Esophagus squamous epithelium (tissue), 5 donors: ENCODE measurements at places on chromosomes 2 and 18.

DNA sequence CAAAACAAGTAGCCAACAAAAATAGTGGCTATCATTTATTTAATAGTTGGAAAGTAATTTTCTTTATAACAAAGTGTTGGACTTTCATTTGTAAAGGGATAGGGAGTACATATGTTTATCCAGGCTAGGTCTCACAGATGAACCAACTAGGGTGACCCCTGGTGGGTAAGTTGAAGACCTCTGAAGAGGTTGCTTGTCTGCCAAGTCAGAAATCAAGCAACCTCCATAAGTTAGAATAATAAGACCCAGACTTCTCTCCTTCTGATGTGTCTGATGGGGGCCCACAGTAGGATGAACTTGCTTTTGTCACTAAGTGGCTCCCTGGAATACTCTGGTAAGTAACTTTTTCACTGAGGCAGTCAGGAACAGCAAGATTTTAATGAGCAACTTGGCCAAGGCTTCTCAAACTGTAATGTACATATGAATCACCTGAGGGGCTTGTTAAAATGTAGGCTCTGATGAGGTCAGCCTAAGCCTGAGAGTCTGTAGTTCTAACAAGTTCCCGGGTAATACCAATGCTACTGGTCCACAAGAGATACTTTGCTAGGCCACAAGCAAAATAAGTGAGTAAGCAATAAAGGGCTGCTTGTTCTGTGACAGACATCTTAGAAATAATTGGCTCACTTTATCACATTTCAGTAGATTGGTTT is 319.6 kb downstream of the PIK3C3 start:
- DNase-seq = no peak

GRCh38 chr2:86392873-86393518 is 48.2 kb upstream of the KDM3A start:
- no peak for DNase-seq

DNA sequence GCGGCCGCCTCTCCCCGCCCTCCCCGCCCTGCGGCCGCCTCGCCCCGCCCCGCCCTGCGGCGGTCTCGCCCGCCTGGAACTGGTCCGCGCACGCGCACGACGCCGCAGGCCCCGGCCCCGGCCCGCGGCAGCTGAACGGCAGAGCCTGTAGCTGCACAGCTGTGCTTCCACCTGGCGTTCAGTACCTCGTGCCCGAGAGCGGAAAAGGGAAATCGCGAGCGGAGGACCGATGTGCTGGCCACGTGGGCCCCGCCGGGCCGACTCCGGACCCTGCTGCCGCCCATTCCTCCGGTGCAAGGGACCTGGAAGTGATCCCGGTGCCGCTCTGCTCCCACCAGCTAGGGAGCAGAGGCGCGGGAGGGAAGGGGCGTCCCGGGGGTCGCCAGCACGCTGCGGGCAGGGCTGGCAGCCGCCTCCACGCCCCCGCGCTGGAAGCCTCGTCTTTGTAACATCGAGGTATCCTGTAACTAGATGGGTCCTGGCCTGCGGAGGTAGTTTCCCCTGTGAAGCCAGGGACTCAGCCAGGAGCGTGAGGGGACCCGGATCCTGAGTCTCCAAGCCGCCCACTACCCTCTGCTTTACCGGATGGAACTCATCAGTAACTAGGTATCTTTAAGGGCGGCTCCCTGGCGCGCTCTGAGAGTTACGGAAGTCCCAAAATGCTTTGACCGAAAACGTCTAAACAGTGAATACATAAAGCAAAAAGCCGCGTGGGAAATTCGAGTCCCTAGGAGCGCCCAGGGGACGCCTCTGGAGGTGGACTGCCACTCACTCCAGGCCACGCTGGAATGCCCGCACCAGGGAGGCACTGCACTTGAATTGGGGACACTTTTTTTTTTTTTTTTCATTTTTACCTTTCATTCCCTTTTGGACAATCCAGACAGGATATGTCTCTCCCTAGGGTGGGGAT is 704 bp upstream of the ODC1 start:
- peak; percentile 57 for DNase-seq

DNA sequence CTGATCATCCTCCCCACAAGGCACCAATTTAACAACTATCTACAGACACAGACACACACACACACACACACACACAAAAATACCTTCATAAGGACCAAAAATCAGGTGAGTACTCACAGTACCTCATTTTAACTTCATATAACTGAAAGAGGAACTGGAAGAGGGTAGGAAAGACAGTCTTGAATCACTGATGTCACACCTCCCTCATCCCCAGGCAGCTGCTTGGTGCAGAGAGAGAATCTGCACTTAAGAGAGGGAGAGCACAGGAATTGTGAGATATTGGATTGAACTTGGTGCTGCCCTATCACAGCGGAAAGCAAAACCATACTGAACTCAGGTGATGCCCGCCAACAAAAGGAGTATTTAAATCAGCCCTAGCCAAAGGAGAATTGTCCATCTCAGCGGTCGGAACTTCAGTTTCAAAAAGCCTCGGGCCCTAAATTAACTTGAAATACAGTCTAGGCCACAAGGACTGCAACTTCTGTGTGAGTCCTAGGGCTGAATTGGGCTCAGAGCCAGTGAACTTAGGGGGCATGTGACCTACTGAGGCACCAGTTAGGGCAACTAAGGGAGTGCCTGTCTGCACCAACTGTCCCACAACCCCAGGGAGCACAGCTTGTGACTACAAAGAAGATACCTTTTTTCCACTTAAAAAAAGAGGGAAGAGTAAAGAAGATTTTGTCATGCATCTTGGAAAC is 211.1 kb downstream of the LRATD1 start:
- DNase-seq = no peak

- DNase-seq = no peak
Observed at GRCh38 chr18:77590943-77591515, 341.4 kb downstream of the GALR1 start.

DNA sequence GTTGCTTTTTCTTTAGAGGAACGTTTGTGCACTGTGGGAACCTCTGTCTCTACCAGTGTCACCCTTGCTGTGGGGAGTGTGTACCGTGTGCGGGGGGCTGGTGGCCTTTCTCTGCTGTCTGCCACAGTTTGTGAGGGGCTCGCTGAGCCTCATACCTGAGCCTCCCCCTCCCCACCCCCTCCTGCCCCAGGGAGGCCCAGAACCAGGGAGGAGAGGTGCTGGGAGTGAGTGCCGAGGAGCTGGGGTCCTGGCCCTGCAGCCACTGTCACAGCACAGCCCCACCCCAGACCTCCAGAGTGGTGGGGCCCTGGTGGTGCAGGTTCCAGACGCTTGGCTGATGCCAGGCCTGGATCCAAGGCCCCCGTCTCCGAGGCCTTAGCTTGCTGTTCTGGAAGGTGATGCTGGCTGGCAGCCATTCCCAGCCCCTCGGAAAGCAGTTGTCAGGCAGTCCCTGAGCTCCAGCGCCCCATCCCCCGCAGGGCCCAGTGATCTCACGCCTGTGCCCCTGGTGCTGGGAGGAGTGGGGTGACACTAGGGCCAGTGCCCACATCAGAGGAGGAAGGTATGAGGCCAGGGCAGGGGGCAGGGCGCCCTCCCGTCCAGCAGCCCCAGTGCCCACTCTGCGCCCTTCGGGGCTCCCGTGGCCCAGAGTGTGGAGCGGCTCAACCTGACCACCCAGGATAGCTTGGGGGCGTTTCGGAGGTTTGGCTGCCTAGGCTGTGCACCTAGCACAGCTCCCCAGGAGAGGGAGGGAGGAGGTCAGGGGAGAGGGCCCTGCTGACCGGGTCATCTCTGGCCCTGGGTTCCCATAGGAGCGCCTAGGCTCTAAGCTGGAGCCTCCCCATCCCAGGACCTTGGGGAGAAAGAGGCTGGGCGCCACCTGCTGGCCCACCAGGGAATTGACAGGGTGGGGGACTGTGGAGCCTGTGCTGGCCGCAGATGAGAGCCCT is 53.0 kb upstream of the ALPP start:
- no peak for DNase-seq

- no peak for DNase-seq
Observed at GRCh38 chr2:200451511-200451910, 58.4 kb downstream of the KCTD18 start.

DNA sequence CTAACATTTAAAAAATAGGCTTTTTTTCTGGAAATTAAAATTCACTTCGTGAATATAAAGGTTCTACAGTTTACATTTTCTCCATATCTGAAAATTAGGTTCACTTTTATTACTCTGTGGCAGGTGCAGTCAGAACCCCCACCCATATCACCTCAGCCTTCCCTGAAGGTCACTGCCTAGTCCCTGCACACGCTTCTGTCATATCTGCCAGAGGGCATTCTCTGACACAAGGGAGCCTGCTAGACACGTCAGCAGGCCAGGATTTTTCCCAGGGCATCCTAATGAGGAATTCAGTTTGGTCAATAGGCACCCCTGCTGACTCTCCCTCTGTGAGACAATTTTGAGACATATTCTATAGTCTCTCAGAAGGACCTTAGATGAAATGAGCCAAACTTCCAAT is 475.7 kb upstream of the PKDCC start:
- DNase-seq = no peak

DNA sequence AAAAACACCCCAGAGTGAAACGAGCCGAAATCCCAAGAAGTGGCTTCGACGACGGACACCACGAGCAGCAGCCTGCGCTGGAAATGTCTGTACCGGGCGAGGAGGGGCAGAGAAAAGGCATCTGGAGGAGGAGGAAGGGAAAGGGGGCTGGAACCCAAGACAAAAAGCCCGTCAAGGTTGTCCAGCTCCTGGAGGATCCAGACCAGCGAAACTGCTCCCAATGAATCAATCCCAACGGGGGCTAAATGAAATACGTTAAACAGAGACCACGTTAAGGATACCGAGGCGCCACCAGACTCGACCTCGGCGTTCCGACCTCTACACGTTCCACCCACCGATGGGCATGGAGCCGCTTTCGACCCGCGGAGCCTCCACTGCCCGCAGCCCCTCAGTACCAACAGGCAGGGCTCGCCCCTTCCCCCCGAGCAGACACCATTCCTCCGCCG is 400 bp downstream of the CCDC88A start:
- DNase-seq = no peak

DNA sequence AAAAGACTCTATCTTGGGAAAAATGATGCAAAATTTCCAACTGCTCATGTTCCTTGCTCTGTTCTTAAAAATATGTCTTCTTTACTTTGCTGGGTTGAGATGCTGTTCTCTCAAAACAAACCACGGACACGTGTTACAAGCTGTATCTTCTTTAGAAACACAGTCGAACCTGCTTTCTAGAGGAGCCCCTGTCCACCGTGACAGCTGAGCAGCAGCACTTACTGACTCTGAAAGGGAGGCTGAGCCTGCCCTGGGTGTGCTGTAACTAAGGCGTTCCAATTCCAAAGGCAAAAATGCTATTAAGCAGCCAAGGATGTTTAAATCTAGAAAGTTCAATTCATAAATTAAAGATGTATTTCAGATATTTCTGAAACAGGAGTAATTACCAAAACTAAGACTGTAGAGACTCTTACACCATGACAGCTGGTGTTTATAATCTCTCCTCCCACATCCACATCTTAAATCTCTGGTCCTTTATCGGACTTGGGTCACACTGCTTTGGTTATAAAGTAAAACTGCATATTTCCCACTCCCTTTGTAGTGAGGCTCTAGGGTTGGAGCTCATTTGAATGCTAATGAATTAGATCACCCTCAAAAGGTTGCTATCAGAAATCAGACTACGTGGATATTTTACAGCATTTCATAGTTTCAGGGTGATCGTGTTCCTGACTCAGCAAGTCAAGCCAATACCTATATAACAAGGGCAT is 281.2 kb upstream of the LYPD1 start:
- DNase-seq = no peak

DNA sequence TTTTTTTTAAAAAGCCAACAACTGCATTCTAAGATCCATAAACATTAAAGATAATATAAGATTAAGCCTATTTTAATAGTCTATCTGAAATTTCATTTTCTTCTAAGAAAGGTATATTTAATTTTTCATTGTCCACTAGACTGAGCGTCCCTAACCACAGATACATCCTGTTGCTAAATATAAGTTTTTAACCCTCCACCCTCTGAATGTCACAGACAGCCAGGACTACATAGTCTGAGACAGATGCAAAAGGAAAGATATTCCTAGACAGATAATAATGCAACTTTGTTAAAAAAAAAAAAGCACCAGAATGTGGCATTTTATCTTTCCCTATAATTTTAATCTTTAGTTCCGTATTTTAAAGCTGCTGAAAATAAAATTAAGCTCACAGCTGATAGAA is 114.6 kb downstream of the ZEB2 start:
- DNase-seq = no peak

DNA sequence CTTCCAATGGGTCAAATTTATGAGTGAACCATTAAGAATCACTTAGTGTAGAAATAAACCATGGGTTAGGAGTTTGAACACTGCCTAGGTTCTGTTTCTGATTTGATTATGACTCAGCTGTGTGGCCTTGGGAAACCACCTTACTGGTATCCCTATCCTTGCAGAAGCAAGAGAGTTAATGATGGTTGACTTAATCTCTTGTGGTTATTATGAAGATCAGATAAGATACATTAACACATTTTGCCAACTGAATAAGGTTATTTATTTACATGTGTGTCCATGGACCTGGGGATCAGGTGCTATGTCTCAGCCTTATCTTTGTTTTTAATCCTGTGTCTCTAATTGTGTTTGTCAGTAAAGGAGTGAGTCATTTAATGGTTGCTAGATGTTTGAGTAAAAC is 5.4 kb upstream of the KCNJ13 start:
- no peak for DNase-seq

DNA sequence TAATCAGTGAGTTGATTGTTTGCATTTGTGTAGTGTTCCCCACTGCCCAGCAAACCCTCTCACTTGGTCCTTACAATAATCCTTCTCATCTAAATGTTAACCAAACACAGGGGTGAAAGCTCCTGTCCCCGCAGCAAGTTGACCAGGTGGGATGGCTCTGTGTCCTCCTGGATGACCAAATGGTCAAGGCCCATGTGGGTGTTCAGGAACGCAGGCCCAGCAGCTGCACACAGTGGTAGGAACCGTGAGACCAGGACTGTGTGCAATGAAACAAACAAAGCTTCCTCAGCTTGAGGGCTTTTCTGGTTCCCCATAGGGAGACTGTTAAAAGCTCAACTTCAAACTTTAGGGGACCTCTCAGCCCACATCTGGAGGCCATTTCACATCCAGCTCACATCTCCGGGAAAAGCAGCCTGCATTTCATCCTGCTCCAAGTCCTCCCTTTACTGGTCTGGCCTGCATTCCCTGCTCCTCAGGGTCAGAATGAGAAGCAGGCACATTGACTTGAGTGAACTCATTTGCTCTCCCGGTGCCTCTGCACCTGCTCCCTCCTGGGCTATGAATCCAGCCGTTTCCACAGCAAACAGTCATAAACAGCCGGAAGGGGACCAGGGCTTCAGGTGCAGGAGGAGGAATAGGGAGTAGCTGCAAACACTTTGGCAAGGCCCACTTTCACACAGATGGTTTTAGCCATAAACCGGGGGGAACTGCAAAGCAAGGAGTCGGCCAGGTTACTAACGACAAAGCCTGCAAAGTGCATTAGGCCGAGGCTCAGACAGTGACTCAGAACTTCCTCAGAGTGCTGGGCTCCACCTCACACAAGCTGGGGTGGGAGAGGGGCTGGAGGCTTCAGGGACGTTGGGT is 144.7 kb downstream of the CAPN13 start:
- DNase-seq = no peak
